ENCODE measurements at places on chromosomes 6 and 20. TPM values are rescaled to one million over a fixed set of nuclear protein-coding genes. Genes with fewer than 3 reads are reported as not detected.

DNA sequence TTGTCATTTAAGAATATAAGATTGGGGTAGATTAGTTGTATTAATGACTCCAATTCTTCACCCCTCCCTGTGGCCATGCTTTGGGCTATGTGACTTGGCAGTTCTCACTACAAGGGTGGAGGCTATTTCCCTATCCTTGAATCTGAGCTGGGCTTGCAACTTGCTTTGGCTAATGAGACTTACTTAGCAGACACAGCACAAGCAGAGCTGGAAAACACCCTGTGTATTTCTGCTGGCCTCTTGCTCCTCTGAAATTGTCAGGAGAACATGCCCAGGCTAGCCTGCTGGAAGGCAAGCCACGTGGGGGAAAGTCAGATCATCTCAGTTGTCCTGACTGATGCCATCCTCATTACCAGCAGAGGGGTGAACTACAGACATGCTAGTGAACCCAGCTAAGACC, 126.5 kb upstream of the HDGFL1 start:
- H3K36me3 ChIP-seq = no peaks in the 10 kb centered on the region
- H3K27ac ChIP-seq = no peak overlapping the region
- H3K4me3 ChIP-seq = no peak overlapping the region

- no peaks in the 10 kb centered on the region for H3K27me3 ChIP-seq
- no peak overlapping the region for H3K4me3 ChIP-seq
- H3K36me3 ChIP-seq = no peaks in the 10 kb centered on the region
- no peak for DNase-seq
- peaks cover 38% of the 10 kb centered on the region for H3K4me1 ChIP-seq
Measured at GRCh38 chr6:11615214-11615602, 77.7 kb downstream of the TMEM170B start.

- peaks cover 24% of the 10 kb centered on the region for H3K4me1 ChIP-seq
- no peak overlapping the region for H3K4me3 ChIP-seq
- peaks cover 2% of the 10 kb centered on the region for H3K27me3 ChIP-seq
- peak; percentile 91 for DNase-seq
- H3K36me3 ChIP-seq = no peaks in the 10 kb centered on the region
- peak overlapping the region; percentile 73 for H3K27ac ChIP-seq
Measured at GRCh38 chr6:107666084-107666980, 157.8 kb downstream of the SCML4 start.

DNA sequence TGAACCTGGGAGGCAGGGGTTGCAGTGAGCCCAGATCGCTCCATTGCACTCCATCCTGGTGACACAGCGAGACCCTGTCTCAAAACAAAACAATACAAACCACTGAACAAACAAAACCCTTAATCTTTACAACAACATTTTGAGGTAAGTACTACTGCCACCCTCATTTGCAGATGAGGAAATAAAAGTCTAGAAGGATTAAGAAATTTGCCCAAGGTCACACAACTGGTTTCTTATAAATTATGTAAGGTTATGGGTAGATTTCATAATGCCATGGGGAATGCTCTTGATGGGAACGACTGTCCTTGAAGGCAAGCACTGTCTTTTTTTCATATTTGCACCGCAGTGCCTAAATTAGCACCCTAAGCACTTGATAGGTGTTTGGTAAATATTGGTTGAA, 13.8 kb upstream of the B4GALT5 start:
- DNase-seq = no peak
- H3K4me1 ChIP-seq = peaks cover 13% of the 10 kb centered on the region
- H3K27me3 ChIP-seq = no peaks in the 10 kb centered on the region
- H3K4me3 ChIP-seq = no peak overlapping the region
- H3K27ac ChIP-seq = no peak overlapping the region

DNA sequence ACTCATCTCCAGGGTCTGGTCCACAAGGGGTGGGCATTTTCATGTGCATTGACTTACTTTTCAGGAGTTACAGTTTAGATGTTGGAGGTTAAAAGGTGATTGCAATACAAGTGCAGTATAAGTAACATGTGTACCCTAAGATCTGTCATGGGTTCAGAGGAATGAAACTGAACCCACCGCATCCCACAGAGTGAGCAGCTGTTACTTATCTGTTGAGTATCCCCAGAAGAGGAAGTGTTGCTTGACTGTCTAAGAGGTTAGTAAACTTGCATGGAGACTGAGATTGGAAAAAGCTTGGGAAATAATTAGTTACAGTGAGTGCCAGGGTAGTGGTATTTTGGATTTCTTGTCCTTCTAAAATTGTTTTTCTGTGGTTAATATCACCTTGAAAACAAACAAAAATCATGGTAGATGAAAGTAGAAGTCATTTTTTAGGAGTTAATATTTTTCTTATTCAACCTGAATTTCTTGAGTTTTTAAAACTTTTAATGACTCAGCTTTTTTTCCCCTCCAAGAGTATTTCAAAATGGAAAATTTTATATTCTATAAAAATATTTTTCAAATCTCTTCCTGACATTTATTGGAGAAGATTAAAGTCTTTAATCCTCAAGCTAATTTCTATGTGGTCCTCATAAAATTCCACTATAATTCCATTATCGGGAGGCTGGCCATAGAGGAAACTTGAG, 306.1 kb downstream of the ZNF217 start:
- H3K4me1 ChIP-seq = no peaks in the 10 kb centered on the region
- H3K4me3 ChIP-seq = no peak overlapping the region
- no peak for DNase-seq
- no peak overlapping the region for H3K27ac ChIP-seq

- no peaks in the 10 kb centered on the region for H3K36me3 ChIP-seq
- no peak overlapping the region for H3K4me3 ChIP-seq
- H3K27ac ChIP-seq = peak overlapping the region; percentile 43
- peaks cover 17% of the 10 kb centered on the region for H3K4me1 ChIP-seq
- peaks cover 4% of the 10 kb centered on the region for H3K27me3 ChIP-seq
Measured at GRCh38 chr20:10282979-10283456, 64.4 kb downstream of the SNAP25 start.

DNA sequence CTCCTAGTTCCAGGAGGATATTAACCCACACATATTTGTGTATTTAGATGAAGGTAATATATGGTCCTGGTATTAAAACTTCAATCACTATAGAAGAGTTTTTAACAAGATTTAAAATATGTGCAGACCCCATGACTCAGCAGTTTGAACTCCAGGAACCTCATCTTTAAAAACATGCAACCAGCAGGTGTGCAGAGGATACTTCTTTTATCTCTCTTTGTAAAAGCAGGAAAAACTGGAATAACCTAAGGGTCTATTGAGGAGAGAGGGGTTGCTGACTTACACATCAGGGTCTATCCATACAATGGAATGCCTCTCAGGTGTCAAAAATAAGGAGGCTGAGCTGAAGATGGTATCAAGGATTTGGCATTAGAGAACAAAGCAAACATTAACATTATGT, 36.9 kb upstream of the TFAP2C start:
- no peak overlapping the region for H3K4me3 ChIP-seq
- no peak overlapping the region for H3K27ac ChIP-seq
- H3K27me3 ChIP-seq = no peaks in the 10 kb centered on the region
- DNase-seq = no peak
- H3K4me1 ChIP-seq = no peaks in the 10 kb centered on the region
- no peaks in the 10 kb centered on the region for H3K36me3 ChIP-seq

DNA sequence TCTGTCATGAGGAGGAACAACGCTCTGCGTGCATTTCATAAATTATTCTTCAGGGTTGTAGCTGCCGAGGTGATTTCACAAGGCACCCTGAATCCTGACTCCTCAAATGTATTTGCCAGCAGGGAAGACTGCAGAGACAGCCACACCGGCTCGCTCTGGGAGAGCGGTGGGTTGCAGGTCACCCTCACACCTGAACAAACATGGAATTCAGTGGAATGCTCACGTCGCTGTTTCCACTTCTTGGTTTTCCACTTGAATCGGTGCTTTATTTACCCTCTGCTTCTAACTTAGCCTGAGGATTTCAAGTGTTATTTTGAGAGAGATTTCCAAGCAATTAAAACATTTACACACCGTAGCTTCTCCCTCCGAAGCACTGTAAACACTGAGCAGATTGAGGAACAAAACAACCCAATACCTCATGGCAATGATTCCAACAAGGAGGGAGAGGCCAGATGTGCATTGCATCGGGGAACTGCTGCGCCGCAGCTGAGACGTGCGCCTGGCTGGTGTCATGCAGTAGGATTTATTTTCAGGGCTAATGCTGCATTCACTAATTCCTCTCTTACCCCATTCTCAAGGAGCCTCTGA, 59.5 kb upstream of the GGTLC1 start:
- H3K4me1 ChIP-seq = no peaks in the 10 kb centered on the region
- no peaks in the 10 kb centered on the region for H3K36me3 ChIP-seq
- H3K4me3 ChIP-seq = no peak overlapping the region
- H3K27ac ChIP-seq = no peak overlapping the region
- peaks cover 23% of the 10 kb centered on the region for H3K27me3 ChIP-seq
- no peak for DNase-seq

- H3K4me1 ChIP-seq = peaks cover 5% of the 10 kb centered on the region
- no peak overlapping the region for H3K27ac ChIP-seq
- no peak overlapping the region for H3K4me3 ChIP-seq
- no peak for DNase-seq
- H3K27me3 ChIP-seq = no peaks in the 10 kb centered on the region
Measured at GRCh38 chr6:37799263-37799644, 20.3 kb upstream of the ZFAND3 start.

DNA sequence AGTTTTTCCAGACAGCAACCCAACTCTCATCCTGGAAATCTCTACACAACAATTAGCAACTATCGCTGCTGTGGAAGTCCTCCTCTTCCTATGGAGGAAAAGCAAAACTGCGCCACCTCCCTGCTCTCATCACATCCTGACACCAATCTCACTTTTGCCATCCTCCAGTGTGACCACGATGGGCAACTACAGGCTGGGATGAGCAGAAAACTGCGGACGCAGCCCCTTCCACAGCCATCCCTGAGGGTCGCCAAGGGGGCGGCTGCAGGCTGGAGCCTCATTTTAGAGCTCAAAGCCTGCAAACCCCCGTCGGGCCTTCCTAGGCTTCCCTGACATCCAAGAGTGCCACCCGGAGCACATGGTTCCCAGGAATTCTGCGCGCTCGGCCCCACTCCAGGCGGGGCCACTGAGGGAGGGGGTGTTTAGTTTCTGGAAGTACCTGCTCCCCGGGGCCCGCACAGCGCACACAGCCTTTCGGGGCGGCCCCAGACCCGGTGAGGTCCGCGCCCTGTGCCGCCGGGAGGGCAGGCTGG, 1.2 kb downstream of the TCFL5 start:
- DNase-seq = peak; percentile 73
- peak overlapping the region; percentile 65 for H3K4me3 ChIP-seq
- no peak overlapping the region for H3K27ac ChIP-seq
- H3K4me1 ChIP-seq = peaks cover 8% of the 10 kb centered on the region

DNA sequence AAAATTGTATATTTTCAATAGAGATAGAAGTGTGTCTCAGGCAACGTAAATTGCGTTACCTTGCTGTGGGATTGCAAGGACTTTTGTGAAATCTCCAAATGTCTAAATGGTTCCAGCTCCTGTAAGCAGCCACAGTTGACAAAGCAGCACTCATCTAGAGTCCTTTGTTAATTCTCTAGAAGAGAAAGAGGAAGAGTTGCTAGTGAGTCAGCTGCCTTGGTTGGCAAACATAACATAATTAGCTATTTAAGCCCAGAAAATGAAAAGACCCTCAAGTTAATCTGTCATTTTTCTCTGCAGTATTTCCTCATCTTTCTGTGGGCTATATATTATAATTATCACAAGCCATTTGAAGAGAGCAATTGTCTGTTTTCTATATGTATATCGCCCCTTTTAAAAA, 66.4 kb upstream of the FABP7 start:
- H3K27me3 ChIP-seq = no peaks in the 10 kb centered on the region
- no peak for DNase-seq
- H3K4me1 ChIP-seq = peaks cover 11% of the 10 kb centered on the region
- no peak overlapping the region for H3K27ac ChIP-seq
- H3K4me3 ChIP-seq = no peak overlapping the region

DNA sequence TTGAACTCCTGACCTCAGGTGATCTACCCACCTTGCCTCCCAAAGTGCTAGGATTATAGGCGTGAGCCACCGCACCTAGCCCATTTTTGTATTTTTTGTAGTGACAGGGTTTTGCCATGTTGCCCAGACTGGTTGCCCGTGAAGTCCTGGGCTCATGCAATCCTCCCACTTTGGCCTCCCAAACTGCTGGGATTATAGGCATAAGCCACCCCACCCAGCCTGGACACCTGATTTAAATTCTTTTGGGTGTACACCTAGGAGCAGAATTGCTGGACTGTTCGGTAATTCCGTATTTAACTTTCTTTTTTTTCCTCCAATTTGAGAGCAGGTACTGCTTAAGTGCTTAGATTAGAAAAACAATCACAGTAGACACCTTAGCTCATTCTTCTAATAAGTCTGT, 5.6 kb upstream of the NRM start:
- H3K36me3 ChIP-seq = no peaks in the 10 kb centered on the region
- no peak overlapping the region for H3K4me3 ChIP-seq
- no peaks in the 10 kb centered on the region for H3K27me3 ChIP-seq
- DNase-seq = no peak
- peaks cover 7% of the 10 kb centered on the region for H3K4me1 ChIP-seq

DNA sequence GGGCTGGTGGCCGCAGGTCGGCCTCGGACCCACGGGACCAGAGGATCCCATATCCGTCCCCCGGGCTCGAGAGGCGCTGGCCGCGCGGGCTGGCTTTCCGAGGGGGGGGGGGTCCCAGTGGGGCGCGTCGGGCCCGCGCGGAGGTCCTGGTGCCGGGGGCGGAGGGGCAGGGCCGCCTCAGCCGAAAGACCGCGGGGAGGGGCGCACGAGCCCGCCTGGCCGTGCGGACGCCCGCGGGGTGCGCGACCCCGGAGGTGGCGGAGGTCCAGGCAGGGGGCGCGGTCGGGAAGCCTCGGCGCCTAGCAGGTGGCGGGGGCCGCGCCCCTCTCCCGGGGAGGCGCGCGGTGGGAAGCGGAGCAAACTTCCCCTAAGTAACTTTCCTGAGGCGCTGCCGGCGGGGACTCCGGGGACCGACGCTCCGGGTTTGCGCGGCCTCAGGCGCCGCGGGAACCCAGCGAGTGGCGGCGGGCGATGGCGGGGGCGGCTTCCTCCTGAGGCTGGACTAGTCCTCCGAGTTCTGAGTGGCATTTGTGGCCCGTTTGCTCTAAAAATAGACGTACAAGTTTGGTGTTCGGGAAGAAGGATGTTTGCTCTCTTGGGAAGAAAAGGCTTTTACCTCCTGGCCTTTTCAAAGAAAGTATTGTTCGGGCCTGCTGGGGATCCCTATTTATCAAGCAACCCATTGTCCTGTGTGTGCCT, 26.5 kb upstream of the BTBD3 start:
- peak overlapping the region; percentile 82 for H3K4me3 ChIP-seq
- H3K36me3 ChIP-seq = no peaks in the 10 kb centered on the region
- H3K27ac ChIP-seq = peak overlapping the region; percentile 81

GRCh38 chr6:130466748-130467061, 100.9 kb downstream of the TMEM200A start:
- H3K4me3 ChIP-seq = no peak overlapping the region
- no peak overlapping the region for H3K27ac ChIP-seq

GRCh38 chr6:144993870-144994269, 708.7 kb downstream of the UTRN start:
- no peaks in the 10 kb centered on the region for H3K36me3 ChIP-seq
- H3K27me3 ChIP-seq = no peaks in the 10 kb centered on the region
- H3K4me1 ChIP-seq = peaks cover 7% of the 10 kb centered on the region
- no peak overlapping the region for H3K4me3 ChIP-seq
- H3K27ac ChIP-seq = no peak overlapping the region
- DNase-seq = peak; percentile 13

GRCh38 chr20:63060057-63060991, 53.6 kb upstream of the BHLHE23 start:
- no peak overlapping the region for H3K4me3 ChIP-seq
- no peaks in the 10 kb centered on the region for H3K4me1 ChIP-seq
- no peaks in the 10 kb centered on the region for H3K36me3 ChIP-seq

LINC00237 gene
- total RNA-seq = not detected

KHDC1 gene
- total RNA-seq = 2.9 TPM

EBF4 gene
- under 0.01 TPM for total RNA-seq

HLA-DRB1 gene
- 1.1 TPM for total RNA-seq

TTK gene
- total RNA-seq = 4.4 TPM

PRPH2 gene
- 3.3 TPM for total RNA-seq

SLCO4A1 gene
- under 0.01 TPM for total RNA-seq

PSORS1C2 gene
- not detected for total RNA-seq

FRMD1 gene
- under 0.01 TPM for total RNA-seq
